Left ventricle myocardium inferior (tissue), 1 donor: ENCODE measurements at places on chromosomes 2 and 18. TPM values are rescaled to one million over a fixed set of nuclear protein-coding genes. Genes with fewer than 3 reads are reported as not detected.

DNA sequence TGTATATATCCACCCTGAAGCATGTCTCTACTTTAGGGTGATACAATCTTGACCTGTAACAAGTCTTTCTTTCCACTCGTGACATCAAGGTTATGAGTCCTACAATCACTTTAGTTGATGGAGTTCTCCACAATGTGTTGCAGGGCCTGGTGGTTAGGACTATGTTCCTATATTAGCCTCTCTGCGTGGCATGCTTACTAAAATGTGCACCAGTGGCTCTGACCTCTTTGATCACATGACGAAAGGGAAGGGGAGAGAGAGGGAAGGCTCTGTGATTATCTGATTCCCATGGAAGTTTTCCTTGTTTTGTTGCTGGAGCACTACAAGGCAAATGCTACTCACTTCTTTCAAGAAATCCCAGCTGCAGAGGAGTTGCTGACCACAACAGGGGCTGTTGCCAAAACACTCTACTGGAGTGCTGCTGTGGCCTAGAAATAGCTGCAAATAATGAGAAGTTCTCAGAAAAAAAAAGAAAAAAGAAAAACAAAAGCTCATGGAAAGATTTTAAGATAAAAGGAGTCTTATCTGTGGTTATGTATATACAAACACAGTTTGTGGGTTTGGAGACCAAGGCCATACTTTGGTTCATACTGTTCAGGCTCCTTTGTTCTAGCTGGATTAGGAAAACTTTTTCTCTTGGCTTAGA lies 272.8 kb upstream of the MMADHC start:
- peaks cover 17% of the 10 kb centered on the region for H3K4me1 ChIP-seq
- H3K27ac ChIP-seq, result peak overlapping the region; percentile 58
- H3K27me3 ChIP-seq, result no peaks in the 10 kb centered on the region
- peak; percentile 18 for DNase-seq

- H3K36me3 ChIP-seq, result no peaks in the 10 kb centered on the region
- no peak overlapping the region for H3K27ac ChIP-seq
- no peaks in the 10 kb centered on the region for H3K27me3 ChIP-seq
Observed at GRCh38 chr2:69694894-69695849, 46.8 kb upstream of the ANXA4 start.

- DNase-seq, result no peak
- no peaks in the 10 kb centered on the region for H3K27me3 ChIP-seq
- H3K27ac ChIP-seq, result no peak overlapping the region
- peaks cover 39% of the 10 kb centered on the region for H3K36me3 ChIP-seq
- no peak overlapping the region for H3K4me3 ChIP-seq
Observed at GRCh38 chr2:202529389-202529788, 105.4 kb upstream of the FAM117B start.

- H3K4me3 ChIP-seq, result peak within 1 kb of the TSS; percentile 68
- DNase-seq, result peak; percentile 73
- H3K27me3 ChIP-seq, result peaks cover 34% of the 10 kb centered on the region
- peaks cover 9% of the 10 kb centered on the region for H3K4me1 ChIP-seq
Observed at GRCh38 chr2:119544075-119544938, at the start of gene CFAP221. TSS of gene CFAP221 (plus strand) at chr2:119544449. CDS start at chr2:119546132, 1,683 bp downstream.

GRCh38 chr2:71894261-71894660 lies 253.4 kb downstream of the CYP26B1 start:
- H3K36me3 ChIP-seq, result no peaks in the 10 kb centered on the region
- no peak overlapping the region for H3K4me3 ChIP-seq
- H3K27me3 ChIP-seq, result no peaks in the 10 kb centered on the region
- no peak for DNase-seq
- no peak overlapping the region for H3K27ac ChIP-seq

GRCh38 chr2:226495466-226496272 lies 304.0 kb downstream of the IRS1 start:
- no peaks in the 10 kb centered on the region for H3K4me1 ChIP-seq
- no peaks in the 10 kb centered on the region for H3K36me3 ChIP-seq
- H3K4me3 ChIP-seq, result no peak overlapping the region
- H3K27me3 ChIP-seq, result no peaks in the 10 kb centered on the region

- no peak overlapping the region for H3K27ac ChIP-seq
- DNase-seq, result peak; percentile 29
- no peaks in the 10 kb centered on the region for H3K36me3 ChIP-seq
Observed at GRCh38 chr2:195533771-195534642, 123.0 kb upstream of the SLC39A10 start.

DNA sequence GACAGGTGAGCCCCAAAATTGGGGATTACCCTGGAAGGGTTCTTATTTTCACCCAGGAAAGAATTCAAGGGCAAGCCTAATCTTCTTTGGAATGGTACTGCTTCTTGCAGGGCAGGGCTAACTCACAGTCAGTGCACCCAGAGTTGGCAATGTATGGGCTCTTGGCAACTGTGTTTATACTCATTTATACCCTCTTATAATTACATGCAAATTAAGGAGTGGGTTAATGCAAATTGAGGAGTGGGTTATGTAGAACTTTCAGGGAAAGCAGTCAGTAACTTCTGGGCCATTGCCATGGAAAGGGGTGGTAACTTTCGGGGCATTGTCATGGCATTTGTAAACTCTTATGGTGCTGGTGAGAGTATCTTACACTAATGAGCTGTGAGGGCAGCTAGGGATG lies 59.2 kb downstream of the SERPINB8 start:
- H3K4me3 ChIP-seq, result no peak overlapping the region
- no peaks in the 10 kb centered on the region for H3K27me3 ChIP-seq
- DNase-seq, result no peak
- H3K36me3 ChIP-seq, result no peaks in the 10 kb centered on the region
- H3K27ac ChIP-seq, result no peak overlapping the region
- peaks cover 11% of the 10 kb centered on the region for H3K4me1 ChIP-seq

PARD6G gene
- total RNA-seq, result 2.0 TPM

ZNF385B gene
- 0.14 TPM for total RNA-seq

CAPN14 gene
- 0.27 TPM for total RNA-seq

AGXT gene
- total RNA-seq, result not detected

SNORC gene
- total RNA-seq, result 1.0 TPM
